ENCODE measurements at places on chromosomes 2 and 18.

DNA sequence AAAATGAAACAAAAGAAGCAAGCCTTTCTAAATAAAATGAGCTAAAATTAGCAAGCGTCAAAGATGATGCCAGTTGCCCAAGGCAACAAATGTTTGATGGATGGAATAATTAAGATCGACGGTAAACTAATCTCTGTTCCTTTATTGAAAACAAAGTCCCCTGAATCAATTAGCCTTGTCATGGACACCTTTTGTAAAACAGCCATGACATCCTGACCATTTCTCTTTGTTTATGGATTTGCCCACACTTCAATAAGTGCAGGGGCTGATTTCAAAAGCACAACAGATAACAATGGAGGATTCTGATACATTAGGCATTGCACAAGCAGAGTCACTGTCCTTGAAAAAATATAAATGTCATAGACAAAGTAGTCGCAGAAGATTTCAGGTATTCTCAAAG is 160.1 kb upstream of the HNRNPA3 start:
- DNase-seq, result no peak

DNA sequence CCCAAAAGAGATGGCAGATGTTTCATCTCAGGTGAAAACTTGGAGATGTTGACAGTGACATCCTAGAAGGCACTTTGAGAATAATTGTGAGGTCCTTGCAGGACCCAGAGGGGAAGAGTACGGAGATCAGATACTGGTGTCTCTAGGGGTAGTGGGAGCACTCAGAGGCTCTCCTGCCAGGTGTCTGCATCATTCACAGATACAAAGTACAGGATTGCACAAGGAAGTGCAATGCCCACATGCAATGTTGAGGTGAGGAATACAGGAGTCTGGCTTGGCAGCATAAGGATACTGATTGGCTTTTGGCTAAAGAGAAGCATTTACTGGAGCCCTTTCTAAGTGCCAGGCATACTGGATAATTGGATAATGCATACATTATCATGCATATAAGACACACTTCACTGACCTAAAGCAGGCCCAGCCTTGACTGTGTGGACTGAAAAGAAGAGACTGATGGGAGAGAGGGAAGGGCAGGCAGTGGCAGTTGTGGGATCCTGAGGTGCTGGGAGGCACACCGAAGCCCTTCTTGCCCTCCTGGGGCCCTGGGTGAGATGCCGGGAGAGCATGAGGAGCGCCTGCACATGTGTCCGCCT is 31.0 kb upstream of the NCKAP5 start:
- DNase-seq, result no peak

- no peak for DNase-seq
Measured at GRCh38 chr2:9708683-9709538, 78.1 kb upstream of the YWHAQ start.

DNA sequence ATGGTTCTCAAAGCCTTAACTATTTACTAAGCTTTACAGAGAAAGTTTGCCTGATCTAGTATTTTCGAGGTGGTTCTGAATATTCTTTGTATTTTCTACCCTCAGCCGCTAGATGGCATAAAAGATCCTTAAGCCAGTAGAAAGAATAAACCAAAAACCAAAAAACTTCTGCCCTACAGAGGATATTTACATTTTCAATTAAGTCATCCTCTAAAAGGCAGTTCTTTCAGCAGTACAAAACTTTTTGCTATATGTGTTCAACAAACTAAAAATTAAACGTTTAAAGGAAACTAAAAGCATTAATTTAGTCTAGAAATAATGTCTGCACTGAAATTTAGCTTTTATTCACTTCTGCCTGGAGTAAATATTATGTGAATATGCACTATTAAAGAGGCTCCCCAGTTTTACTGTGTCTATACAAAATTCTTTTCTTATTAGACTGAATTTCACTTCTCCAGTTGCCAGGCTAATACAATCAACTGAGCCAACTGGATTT is 297.5 kb downstream of the PIEZO2 start:
- no peak for DNase-seq

GRCh38 chr2:200788121-200788718 is 23.5 kb upstream of the BZW1 start:
- no peak for DNase-seq

DNA sequence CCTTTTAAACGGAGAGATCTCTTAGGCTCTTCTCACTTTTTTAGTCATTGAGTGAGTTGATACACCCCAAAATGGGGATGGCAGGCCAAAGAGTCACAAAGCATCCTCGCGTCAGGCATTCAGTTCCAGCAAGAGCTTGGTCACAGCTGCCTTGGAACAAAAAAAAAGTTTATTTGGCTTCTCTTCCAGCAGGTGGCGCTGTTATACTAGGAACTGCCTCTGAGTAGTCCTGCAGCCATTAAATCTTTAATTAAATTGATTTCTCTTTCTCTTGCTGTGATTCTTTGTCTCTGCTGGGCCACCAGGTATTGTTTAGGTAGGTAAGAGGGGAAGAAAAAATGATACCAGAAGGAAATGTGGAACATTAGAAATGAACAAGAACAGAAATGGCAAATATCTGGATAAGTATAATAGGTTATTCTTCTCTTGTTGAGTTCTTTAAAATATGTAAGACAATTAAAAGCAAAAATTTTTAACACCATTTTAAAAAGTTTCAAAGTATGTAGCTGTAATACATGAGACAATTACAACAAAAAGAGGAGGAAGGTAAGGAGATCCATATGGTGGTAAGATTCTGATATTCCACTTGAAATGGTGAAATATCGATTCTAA is 175.1 kb downstream of the GALNT1 start:
- DNase-seq, result peak; percentile 23

GRCh38 chr2:236731767-236732580 is 162.3 kb downstream of the ACKR3 start:
- no peak for DNase-seq
